ENCODE measurements at places on chromosomes 3 and 15.
A peak's percentile ranks its signal among the peaks of the same experiment; 100 is the strongest.

DNA sequence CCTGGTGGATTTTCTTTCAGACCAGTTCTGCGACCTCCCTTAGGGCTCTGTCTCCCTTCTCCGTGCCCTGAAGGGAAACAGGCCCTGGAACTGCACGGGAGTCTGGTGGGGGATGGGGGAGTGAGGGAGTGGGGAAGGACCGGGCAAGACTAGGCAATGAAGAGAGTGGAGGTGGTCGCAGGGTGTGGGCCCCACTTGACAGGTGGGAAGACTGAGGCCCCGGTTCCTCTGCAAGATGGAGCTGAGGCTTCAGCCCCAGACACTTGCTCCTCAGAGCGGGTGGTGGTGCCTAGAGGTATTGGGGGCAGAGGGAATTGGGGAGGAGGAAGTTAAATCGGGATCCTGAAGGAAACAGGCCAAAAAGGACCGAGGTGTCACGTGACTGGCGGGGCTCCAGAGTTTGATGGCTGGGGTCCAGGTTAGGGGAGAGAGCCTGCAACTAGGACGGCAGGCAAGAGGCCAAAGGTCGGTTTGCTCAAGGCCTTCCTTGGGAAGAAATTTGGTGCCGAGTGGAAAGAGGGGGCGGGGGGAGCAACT lies 597 bp upstream of the CAMK1 start:
- DNase-seq: no peak

DNA sequence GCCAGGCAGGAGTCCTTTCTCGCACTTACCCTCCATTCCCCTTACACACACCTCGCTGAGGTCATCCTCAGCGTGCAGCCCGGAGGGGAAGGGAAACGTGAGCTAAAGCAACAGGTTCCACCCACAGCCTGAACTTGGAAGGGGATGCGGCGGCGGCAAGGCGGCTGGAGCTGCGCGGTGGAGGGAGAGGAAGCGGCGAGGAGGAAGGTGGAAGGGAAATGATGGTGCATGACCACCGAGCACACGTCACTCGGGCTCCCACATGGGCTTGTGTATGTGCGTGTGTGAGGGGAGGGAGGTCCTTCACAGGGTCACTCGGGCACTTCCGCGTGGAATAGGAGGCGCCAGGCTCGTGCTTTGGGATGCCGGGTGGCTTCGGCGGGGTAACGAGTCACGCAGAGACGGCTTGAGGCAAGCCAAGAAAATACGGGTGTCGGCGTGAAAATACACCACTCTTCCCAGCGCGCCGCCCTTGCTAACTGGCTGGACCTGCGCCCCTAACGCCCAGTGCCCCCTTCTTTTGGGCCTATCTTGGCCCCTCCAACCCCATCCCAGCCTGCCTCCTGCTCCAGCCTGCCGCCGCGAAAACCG lies 225.5 kb upstream of the IL12A start:
- peak; percentile 87 for DNase-seq

DNA sequence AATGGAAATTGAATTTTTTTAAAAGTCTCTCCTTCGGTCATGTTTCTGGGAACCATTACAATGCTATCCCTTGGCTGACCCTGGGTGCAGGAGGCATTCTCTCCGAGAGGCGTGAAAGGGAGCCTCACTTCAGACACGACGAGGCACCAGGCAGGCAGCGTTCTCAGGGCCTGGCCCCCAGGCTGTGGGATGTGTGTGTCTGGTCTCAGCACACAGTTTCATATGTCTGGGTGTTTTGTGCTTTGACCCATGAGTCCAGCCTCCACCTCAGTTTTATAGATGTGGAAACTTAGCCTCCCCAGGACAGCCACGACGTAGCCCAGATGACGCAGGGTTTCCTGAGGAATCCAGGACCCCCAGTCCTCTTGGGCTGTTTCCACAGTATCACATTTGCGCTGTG lies 34.0 kb downstream of the FGD5 start:
- DNase-seq: no peak

DNA sequence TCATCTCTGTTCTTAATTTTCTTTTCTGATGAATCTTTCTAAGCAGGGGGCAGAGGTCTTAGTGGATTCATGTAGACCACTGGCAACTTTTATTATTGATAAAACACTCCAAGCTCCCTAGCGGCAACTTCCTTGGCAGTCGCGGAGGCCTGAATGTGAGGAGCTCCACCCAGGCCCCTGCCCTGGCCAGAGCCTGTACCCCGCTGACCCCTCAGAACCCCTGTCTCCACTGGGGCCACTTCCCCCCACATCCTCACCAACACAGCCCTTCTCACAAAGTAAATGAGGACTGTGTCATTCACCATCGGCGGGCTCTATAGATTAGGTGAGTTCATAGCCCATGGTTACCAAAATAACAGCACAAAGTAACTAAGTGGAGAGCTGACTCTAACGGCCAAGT lies 111.6 kb downstream of the TPRA1 start:
- DNase-seq: no peak

DNA sequence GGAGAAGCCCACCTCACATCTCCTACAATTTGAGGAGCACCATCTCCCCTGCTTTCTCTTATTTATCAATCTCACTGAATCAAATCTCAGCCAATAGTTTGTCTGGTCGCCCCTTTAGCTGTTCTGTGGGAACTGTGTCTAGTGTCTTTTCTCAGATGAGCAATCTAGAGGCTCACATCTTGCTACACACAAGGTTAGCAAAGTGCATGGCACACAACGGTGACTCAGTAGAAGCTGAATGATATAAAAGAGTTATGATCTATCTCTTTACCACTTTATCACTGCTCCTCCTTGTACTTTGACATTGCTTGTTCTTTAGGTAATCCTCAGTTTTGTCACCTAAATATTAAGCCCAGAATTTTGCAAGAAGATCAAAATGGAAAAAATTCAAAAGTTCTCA lies 16.8 kb upstream of the COLQ start:
- no peak for DNase-seq

GRCh38 chr3:189355481-189356201 lies 183.9 kb downstream of the TPRG1 start:
- DNase-seq: peak; percentile 64

DNA sequence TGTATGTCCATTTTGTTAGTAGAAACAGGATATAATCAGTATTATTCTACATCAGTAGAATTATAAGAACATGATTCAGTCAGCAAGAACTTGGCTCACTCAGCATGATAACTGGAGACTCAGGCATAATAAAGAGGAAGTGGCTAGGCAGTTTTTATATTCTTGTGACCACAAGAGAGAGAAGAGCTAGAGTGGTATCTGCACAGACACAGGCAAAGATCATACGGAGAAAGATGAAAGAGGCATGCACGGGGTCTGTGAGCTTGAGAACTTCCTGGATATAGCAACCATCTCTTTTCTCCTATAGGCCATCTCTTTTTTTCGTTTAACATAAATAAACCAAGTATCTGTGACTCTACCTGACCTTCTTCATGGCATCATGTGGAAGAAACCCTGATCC lies 46.8 kb downstream of the MYO5A start:
- no peak for DNase-seq

DNA sequence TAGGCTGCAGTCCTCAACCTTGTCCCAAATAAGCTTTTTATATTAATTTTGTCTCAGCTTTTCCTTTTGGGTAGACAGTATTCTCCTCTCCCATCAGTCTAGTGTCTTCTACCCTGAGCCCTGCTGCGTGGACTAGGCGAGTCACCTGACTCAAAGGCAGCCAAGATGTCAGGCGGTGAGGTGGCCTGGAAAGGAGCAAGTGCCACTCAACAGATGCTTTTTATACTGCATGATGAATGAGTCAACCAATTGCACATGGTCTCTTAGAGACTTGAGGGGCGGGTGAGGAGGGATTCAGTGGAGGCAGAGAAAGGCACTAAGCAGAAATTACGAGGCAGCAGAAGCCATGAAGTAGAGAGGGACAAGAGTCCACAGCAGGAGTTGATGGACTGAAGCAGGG lies 95.9 kb downstream of the FRMD4B start:
- no peak for DNase-seq

GRCh38 chr3:192515664-192516045 lies 211.7 kb downstream of the FGF12 start:
- DNase-seq: no peak

DNA sequence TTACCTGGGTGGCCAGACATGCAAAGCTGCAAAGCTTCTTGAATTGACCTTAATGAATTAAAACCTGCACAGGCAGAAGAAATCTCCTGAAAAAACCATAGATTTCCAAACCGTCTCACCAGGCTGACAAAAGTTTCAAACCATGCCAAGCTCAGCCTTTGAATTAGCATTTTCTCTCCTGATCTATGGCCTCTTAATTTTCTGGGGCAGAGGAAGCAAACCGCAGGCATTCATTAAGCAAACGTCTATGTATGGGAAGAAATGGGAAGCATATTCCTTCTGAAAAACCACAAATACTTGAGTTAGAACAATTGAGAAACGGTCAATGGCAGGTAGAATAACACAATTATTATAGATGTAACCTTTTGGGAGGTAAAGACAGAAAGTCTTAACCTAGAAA lies 500.2 kb upstream of the NR2F2 start:
- no peak for DNase-seq

GRCh38 chr3:157120071-157120892 lies 39.7 kb downstream of the CCNL1 start:
- DNase-seq: no peak

DNA sequence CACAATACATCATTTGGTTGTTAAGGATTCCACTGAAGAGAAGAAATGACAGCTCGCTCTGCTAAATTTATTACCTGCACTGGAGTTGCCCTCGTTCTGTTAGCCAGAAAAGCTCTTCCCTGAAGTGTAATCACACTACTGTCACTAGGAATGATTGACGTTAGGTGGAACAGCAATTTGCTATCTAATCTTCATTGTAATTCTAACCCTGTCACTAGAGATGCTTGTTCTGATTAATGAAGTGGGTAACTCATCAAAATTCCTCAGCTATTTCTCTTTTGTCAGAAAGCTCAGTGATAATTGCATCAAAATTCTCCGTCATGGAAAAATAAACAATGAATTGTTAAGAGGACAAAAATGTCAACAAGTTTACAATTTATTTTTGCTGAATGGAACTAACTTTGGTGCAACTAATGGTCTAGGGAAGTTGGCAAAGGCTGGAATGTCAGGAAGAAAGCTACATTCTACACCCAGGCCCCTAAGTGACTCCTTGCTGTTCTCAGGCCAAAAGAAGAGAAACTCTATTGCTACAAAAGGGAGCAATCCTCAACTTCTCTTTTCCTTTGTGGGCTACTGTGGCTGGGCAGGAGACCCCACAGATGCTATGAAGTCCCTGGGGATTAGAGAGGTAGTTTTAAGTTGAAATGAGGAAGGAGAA lies 34.1 kb downstream of the CCDC191 start:
- DNase-seq: no peak

- no peak for DNase-seq
Observed at GRCh38 chr3:64892671-64893309, 205.0 kb upstream of the ADAMTS9 start.

DNA sequence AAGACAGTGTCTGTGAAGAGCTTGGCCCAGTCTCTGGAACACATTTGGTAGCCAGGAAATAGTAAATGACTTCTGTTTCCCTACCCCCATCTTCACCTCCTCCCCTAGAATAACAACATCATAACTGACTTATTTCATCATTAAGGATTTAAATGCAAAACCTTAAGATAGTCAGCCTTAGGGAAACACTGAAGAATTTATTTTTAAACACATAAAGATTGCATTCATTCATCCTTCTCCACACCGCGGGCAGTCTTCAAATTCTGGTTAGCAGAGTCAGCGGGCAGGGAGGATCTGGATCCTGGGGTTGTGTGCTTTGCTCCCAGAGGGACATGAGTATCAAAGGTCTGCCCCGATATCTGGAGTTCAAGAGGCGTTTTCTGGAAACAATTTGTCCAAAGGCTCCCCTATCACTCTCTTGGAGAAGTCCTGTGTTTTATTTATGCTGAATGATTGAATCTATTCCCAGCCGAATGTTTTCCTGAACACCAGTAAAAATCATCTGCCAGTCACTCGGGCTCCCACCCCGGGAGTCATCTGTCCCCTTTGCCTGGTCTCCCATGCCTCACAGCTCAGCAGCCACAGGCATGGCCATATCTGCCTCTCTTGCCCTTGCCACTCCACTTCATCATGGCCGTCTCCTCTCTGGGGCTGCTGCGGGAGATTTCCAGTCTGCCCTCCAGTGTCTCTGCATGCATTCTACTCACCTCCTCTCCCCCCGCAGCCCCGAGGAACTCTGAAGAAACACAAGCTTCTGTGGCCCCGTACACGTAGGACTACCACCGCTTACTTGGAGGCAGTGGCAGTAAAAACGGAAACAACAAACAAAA lies 234.7 kb upstream of the CTDSPL start:
- no peak for DNase-seq

- no peak for DNase-seq
Observed at GRCh38 chr3:40398346-40398745, 11.4 kb downstream of the ENTPD3 start.

- DNase-seq: no peak
Observed at GRCh38 chr3:111813441-111813840, 45.6 kb upstream of the PHLDB2 start.

GRCh38 chr3:4411236-4411635 lies 55.8 kb downstream of the SUMF1 start:
- no peak for DNase-seq

DNA sequence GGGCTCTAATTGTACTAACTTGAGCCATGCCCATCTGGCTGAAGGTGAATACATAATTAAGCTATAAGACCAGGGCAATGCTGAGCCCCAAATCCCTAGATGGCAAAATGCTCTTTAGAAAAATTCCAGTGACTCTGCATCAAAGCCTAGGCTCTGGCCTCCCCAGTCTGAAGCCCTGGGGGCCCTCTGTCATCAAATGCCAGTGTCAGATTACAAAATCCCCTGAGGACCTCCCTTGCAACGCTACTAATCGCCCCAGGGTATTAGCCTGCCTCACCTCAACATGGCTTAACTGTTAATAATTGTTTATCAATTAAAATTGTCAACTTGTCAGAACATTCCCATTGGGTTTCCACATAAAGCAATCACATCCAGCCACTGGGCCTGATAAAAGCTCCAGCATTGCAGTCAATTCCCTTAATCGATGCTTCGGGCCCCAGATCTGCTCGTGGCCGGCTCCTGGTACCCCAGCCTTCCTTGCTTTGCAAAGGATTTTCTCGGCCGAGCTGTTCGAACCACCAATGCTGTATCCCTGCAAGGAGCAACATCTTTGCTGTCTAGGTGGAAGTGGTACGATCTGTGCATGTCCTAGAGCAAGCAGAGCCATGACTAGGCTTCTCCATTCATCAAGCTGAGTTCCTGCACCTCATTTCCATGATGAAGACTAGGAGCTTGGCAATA lies 151.7 kb downstream of the MEGF11 start:
- DNase-seq: no peak

- DNase-seq: no peak
Observed at GRCh38 chr15:99669250-99669649, 64.0 kb downstream of the LYSMD4 start.

- no peak for DNase-seq
Observed at GRCh38 chr15:71599418-71600151, 210.8 kb upstream of the NR2E3 start.
